ENCODE measurements at places on chromosomes 4 and X. TPM values are rescaled to one million over a fixed set of nuclear protein-coding genes. Genes with fewer than 3 reads are reported as not detected.

- no peak for DNase-seq
These were observed 69.0 kb upstream of the IL15 start for GRCh38 chr4:141567326-141567915.

GRCh38 chr4:73989928-73990327 lies 1.9 kb upstream of the PPBP start:
- DNase-seq, result no peak

- no peak for DNase-seq
These were observed 25.2 kb downstream of the ARX start for GRCh38 chrX:24990535-24990934.

- no peak for DNase-seq
These were observed 2.0 kb downstream of the GABRA2 start for GRCh38 chr4:46387956-46388355.

- DNase-seq, result no peak
These were observed 7.3 kb downstream of the SLC25A5 start for GRCh38 chrX:119475389-119476101.

- DNase-seq, result no peak
These were observed 241.8 kb downstream of the GALNTL6 start for GRCh38 chr4:172055046-172055445.

DNA sequence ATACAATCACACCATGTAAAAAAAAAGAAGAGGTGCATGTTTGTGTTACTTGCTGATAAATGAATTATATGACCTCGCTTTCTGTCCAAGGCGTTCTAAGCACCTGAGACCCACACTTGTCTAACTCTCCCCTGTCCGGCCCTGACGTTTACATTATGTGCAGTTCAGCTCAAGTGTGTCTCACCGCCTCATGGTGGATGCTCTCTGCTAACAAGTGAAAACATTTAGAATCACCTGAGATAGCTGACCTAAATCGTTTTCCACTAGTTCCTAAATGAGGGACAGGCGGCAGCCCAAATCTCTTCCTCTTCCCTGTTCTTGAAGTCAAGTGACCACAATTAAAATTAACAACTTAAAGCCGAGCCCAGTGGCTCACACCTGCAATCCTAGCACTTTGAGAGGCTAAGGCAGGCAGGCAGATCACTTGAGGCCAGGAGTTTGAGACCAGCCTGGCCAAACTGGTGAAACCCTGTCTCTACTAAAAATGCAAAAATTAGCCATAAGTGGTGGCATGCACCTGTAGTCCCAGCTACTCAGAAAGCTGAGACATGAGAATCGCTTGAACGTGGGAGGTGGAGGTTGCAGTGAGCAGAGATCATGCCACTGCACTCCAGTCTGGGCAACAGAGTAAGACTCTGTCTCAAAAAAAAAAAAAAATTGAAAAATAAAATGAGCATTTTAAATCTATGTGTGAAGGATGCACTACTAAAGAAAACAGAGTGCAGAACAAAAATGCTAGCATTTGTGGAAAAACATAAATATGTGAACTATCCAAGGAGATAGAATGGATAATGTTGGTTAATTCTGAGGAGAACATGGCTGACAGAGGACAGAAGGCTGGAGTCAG lies 3.9 kb upstream of the TIFA start:
- DNase-seq, result no peak

GRCh38 chrX:25241461-25241860 lies 225.7 kb upstream of the ARX start:
- DNase-seq, result no peak

DNA sequence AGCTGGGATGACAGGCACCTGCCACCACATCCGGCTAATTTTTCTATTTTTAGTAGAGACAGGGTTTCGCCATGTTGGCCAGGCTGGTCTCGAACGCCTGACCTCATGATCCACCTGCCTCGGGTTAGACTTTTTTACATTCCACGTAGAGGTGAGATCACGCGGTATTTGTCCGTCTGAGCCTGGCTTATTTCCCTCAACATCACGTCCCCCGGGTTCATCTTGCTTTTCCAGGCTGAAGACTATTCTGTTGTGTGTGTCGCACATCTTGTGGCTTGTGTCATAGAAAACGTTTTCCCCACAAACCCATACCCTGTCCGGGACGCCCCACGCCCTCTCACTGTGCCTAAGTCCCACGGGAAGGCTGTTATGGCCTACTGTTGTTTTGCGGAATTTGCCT lies 185.3 kb downstream of the CRLF2 start:
- no peak for DNase-seq

DNA sequence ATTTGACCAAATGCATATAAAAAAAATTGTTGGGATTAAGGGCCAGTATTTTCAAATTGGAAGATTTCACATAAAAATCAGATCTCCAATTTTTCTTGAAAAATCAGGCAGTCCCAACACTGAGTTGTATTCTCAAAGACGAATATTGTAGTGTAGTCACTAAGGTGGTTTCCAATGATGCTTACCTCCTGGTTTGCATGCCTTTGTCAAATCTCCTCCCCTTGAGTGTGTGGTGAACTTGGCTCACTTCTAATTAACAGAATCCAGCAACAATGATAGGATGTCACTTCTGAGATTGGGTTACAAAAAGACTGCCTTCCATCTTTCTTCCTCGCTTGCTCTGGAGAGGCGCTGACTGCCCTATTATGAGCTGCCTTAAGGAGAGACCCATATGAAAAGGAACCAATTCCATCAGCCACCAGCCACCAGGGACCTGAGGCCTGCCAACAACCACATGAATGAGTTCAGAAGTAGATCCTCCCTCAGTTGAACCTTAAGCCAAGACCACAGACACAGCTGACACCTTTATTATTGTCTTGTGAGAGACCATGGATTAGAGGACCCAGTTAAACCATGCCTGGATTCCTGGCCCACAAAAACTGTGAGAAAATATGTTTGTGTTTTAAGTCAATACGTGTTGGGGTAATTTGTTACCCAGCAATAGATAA lies 31.2 kb upstream of the TSPAN5 start:
- DNase-seq, result no peak

DNA sequence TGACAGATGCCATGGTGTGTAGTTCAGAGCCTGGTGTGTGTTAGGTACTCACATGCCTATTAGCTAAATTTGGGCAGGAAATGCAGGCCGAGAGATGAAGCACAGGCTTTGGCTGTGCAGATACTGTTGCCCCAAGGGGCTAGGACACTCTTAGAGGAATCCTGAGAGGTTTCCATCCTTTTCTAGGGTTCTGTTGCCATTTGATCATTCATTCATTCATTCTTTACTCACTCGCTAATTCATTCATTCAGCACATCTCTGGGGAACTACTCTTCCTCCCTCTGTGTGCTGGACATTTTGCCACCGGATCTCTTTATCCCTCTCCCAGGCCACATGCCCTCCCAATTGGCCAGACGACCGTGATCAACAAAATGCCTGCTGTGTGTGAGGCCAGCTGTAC lies 43.9 kb upstream of the NSG1 start:
- DNase-seq, result no peak

GRCh38 chr4:88722276-88722780 lies 24.7 kb upstream of the NAP1L5 start:
- no peak for DNase-seq

GRCh38 chr4:124535003-124535402 lies 177.5 kb downstream of the ANKRD50 start:
- no peak for DNase-seq

DNA sequence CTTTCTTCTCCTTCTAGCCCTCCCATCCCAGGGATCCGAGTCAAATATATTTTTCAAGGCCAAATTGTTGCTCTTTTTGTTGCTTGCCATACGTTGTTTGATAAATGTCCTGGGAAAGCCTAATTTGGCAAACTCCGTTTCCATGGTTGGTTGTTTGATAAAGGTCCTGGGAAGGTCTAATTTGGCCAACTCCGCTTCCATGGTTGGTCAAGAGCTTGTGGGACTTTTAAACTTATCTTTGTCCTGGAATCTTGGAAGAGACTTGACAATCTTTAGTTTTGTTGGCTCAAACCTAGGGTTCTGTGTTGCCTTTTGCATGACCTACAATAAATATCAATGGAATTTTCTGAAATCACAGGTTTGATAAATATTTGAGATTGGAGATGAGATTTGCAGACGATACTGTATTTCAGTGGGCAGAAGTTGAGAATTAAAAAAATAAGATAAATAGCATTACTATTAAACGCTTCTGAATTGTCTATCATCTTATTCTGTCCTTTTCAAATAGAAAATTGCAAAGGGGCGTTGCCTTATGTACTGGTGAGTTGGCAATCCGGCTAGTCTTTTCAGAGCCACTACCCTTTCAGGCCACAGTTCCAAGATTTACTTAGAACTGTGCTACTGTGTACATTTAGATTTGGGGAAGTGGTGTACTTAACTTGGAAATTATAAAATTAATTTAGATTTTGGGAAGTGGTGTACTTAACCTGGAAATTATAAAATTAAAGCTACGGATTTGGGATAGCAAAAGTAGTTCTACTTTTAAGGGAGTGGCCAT lies 804 bp downstream of the OSTC start:
- peak; percentile 6 for DNase-seq

DNA sequence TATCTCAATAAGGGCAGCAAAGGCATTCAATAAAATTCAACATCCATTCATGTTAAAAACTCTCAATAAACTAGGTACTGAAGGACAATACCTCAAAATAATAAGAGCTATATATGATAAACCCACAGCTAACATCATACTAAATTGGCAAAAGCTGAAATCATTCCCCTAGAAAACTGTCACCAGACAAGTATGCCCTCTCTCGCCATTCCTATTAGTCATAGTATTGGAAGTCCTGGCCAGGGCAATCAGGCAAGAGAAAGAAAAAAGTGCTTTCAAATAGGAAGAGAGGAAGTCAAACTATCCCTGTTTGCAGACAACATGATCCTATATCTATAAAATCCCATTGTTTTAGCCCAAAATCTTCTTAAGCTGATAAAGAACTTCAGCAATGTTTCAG lies 116.8 kb downstream of the TENT5D start:
- DNase-seq, result no peak

- DNase-seq, result no peak
These were observed 56.5 kb downstream of the CPZ start for GRCh38 chr4:8648816-8649630.

GRCh38 chr4:74244049-74244448 lies 64.2 kb upstream of the EPGN start:
- DNase-seq, result no peak

CXCL8 gene
- 2.6 TPM for total RNA-seq

HSFX2 gene
- total RNA-seq, result 1.2 TPM

CT45A5 gene
- total RNA-seq, result 0.89 TPM

XAGE1A gene
- not detected for total RNA-seq

GLOD5 gene
- not detected for total RNA-seq

PLXNB3 gene
- 14.6 TPM for total RNA-seq

GPRASP1 gene
- total RNA-seq, result 35.4 TPM

Data from spinal cord (tissue), 10 donors.